Cardiac muscle cell (in vitro differentiated cells and primary cell): ENCODE measurements at places on chromosomes 16 and 17. TPM values are rescaled to one million over a fixed set of nuclear protein-coding genes. Genes with fewer than 3 reads are reported as not detected.
A peak's percentile ranks its signal among the peaks of the same experiment; 100 is the strongest.

GRCh38 chr16:30070490-30070889 lies 4.9 kb downstream of the ALDOA start:
- peaks cover 55% of the 10 kb centered on the region for H3K36me3 ChIP-seq
- peak overlapping the region; percentile 69 for H3K27ac ChIP-seq
- no peaks in the 10 kb centered on the region for H3K27me3 ChIP-seq
- H3K4me3 ChIP-seq = no peak overlapping the region
- no peak for DNase-seq

DNA sequence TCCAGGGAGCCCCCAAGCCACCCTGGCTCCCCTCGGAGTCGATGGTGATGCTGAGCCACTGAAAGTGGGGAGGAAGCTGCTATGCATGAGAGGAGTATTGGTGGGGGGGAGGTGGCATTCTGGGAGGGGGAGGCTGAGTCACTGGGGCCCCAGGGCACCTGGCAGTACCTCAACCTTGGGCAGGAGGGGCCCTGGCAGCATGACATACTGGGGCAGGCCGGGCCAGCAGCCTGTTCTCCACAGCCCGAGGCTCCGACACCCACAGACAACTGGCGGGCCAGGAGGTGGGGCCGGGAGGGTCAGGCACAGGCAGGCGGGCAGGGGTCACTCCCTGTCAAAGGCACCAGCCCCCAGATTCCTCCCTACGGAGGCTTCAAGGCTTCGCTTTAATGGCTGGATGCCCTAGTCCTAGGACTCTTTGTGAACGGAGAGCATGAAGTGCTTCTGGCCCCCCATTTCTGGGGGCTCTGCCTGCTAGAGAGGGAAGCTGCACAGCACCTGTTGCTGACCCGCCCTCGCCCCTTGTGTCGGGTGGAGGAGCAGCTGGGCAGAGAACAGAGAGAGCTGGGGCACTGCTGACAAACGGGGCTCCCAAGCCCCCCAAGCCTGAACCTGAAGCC lies 928 bp downstream of the CASKIN2 start:
- no peaks in the 10 kb centered on the region for H3K27me3 ChIP-seq
- no peak for DNase-seq
- H3K4me3 ChIP-seq = peak overlapping the region; percentile 50
- no peaks in the 10 kb centered on the region for H3K36me3 ChIP-seq

TNK1 gene
- polyA plus RNA-seq = 2.9 and 4.3 TPM in 2 replicates

GDPD3 gene
- 0.72 and 0.96 TPM in 2 replicates for polyA plus RNA-seq

CRYM gene
- not detected in 2 replicates for polyA plus RNA-seq

GRCh38 chr17:82155606-82156005 lies 57.0 kb downstream of the CCDC57 start:
- no peak overlapping the region for H3K27ac ChIP-seq
- H3K27me3 ChIP-seq = peaks cover 2% of the 10 kb centered on the region
- no peak overlapping the region for H3K4me3 ChIP-seq

DNA sequence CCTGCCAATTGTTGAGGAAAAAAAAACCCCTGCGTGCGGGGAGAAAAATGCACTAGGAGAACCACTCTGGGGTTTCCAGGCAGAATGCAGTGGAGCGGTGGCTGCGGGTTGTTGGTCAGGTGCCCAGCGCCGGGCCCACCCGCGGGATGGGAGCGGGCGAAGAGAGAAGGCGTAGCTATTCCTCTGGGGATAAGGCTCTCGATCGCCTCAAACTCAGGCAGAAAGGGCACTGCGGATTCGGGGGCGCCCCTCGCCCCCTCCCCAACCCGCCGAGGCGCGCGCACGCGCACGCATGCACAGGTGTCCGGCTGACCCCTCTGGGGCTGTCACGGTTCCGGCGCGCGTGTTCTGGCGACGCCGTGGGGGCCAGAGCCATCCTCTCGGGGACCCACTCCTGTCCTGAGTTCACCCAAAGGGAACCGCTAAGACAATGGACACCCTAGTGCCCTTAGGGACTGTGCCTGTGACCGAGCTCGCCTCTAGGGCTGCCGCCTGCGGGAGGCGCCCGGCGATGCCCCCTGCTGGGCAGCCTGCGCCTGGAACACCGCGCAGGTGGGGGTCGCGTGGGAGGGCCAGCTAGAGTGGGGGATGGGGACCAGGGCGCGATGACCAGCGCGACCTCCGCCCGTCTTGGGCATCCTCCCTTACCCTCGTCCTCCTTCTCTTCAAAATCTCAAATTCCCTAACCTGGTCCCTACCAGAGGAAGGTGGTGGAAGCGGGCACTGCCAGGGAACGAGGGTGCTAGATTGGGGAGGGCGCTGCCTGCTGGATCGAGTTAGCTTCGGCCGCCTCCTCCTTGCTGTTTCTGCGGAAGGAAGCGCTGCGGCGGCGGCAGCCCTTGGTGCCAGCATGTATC lies 14.4 kb upstream of the CBX8 start:
- DNase-seq = peak; percentile 80
- H3K4me1 ChIP-seq = peaks cover 27% of the 10 kb centered on the region
- H3K36me3 ChIP-seq = no peaks in the 10 kb centered on the region
- peaks cover 82% of the 10 kb centered on the region for H3K27me3 ChIP-seq

DNA sequence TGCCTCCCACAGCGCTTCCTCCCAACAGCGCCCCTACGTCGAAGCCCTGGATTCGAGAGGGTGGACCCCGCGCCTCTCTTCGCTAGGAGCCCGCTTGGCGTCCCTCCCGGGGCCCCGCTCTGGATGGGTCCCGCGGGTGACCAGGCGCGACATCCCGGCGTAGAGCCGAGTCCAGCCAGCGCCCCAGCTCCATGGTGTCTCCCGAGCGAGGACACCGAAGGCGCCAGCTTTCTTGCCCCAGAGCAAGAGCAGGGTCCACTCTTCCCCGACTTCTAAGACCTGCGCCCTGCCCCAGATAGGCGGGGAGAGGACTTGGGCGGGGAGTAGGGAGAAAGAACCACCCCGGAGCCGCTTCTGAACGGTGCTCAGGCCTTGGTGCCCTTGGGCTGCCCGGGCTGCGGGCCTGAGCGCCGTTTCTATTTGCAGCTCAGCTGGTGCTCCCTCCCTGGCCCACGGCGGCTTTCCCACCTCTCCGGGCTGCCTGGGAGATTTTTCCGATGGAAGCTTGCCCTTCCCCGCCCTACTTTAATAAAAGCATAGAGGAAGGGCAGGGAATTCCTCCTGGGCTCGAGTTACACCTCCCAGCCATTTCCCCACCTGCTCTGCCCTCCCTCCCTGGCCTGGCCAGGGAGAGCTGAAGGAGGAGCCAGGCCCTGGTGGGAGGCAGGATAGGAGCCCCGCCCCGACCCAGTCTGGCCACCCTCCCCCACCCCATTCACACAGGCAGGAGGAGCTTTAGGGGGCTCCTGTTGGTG lies 1.8 kb downstream of the MMP15 start:
- peaks cover 66% of the 10 kb centered on the region for H3K4me1 ChIP-seq
- no peaks in the 10 kb centered on the region for H3K27me3 ChIP-seq

ZFPM1 gene
- 7.6 and 8.3 TPM in 2 replicates for polyA plus RNA-seq

DNA sequence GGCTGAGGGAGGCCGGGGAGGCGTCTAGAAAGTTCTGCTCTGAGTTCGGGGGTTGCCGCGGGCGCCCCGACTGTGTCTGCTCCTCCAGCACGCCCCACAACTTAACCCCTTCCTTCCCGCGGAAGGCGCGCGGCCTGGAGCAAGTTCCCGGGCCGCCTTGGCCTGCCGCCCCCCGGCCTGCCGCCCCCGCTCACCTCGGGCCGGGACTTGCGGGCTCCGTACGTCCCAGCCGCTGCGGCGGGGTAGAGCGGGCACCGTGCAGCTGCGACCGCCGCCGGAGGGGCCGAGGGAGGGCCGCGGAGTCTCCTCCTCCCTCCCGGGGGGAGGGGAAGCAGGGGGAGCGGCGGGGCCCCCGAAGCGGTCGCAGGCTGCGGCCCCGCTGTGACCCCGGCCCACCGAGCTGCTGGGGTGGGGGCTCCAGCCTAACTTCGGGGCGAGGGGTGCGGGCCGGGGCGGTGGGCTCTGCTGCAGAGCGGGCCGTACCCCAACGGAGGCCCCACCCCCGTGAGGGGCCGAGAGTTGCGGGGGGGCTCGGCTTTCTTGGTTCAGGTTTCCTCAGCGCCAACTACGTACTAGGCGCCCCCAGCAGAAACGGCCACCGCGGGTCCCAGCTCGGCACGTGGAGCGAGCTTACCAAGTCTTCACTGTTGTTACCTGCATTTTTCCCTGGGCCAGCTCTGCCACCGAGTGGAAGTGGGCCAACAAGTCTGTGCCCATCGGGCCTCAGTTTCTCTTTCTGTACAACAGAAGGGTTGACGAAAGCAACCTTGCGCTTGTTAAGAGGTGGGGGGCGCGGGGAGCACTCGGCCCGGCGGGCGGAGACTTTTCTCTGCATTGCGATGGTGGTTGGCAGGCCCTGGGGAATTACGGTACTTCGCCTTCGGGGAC lies at the start of gene CCDC102A:
TSS of gene CCDC102A (minus strand) at position 266 of the 888 bp plus-strand sequence. CDS start 7,394 bp downstream, outside the sequence.
- DNase-seq = peak; percentile 28
- peak within 1 kb of the TSS; percentile 94 for H3K27ac ChIP-seq
- H3K4me3 ChIP-seq = peak within 1 kb of the TSS; percentile 80
- H3K4me1 ChIP-seq = peaks cover 26% of the 10 kb centered on the region
- H3K36me3 ChIP-seq = no peaks in the 10 kb centered on the region

MYL4 gene
- 3,500 and 5,148 TPM in 2 replicates for polyA plus RNA-seq

- peaks cover 27% of the 10 kb centered on the region for H3K27me3 ChIP-seq
- H3K27ac ChIP-seq = peak overlapping the region; percentile 58
- peaks cover 7% of the 10 kb centered on the region for H3K4me1 ChIP-seq
- peaks cover 6% of the 10 kb centered on the region for H3K36me3 ChIP-seq
- peak; percentile 90 for DNase-seq
These were observed 4.0 kb downstream of the IRX5 start for GRCh38 chr16:54934481-54935265.

DNA sequence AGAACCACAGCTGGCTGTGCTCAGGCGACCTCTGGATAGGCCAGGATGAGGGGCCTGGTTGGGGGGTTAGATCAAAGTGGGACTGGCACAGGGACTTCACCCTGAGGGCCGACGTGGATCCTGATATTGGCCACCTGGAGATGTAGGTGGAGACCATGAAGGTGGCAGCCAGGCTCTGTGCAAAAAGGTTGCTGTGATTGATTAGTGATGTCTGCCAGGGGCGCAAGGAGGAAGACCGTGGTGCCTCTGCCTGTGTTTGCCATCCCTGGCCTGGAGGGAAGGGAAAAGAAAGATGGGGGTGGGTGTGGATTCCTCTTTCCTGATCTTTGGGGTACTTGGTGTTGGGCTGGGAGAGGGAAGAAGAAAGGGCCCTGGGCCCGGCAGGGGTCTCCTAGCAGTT lies 529 bp upstream of the SCN4A start:
- no peaks in the 10 kb centered on the region for H3K27me3 ChIP-seq
- no peaks in the 10 kb centered on the region for H3K4me1 ChIP-seq

DNA sequence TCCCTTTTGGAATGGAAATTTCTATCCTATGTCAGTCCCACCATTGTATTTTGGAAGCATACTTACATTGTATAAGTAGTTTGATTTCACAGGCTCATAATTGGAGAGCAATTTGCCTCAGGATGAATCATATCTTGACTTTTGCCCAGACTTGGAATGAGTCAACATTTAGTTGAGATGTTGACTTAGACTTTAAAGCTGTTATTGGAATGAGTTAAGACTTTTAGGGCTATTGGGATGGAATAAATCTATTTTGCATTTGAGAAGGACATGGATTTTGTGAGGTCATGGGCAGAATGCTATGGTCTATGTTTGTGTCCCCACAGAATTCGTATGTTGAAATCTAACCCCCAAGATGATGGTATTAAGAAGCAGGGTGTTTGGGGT lies 12.2 kb upstream of the ZNF594 start:
- no peak overlapping the region for H3K4me3 ChIP-seq
- H3K27me3 ChIP-seq = no peaks in the 10 kb centered on the region
- H3K27ac ChIP-seq = no peak overlapping the region

NPIPB4 gene
- 21.0 and 31.1 TPM in 2 replicates for polyA plus RNA-seq

- H3K4me1 ChIP-seq = peaks cover 18% of the 10 kb centered on the region
- H3K4me3 ChIP-seq = peak overlapping the region; percentile 92
- H3K36me3 ChIP-seq = peaks cover 4% of the 10 kb centered on the region
- DNase-seq = no peak
- H3K27me3 ChIP-seq = no peaks in the 10 kb centered on the region
These were observed 412 bp downstream of the FKBP10 start for GRCh38 chr17:41813152-41813680.

- peaks cover 12% of the 10 kb centered on the region for H3K36me3 ChIP-seq
- H3K27ac ChIP-seq = peak overlapping the region; percentile 94
- peaks cover 29% of the 10 kb centered on the region for H3K4me1 ChIP-seq
These were observed 7.4 kb downstream of the KDM6B start for GRCh38 chr17:7841396-7841914.

UNC45B gene
- polyA plus RNA-seq = 174 and 197 TPM in 2 replicates

DNA sequence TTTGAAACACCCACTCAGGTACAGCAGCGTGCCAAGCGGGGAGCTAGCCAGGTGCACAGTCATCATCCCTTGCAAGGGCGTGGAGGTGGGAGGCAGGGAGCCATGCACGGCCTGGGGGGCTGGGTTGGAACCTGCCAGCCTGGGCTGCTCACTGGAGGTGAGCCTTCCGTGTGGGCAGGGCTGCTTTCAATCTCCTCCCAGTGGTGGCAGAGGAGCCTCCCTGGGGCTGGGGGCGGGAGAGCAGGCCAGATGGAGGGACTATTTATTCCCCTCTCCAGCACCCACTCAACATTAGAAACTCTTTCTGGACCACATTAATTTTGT lies 90.3 kb downstream of the KATNIP start:
- peaks cover 15% of the 10 kb centered on the region for H3K4me1 ChIP-seq
- H3K27ac ChIP-seq = peak overlapping the region; percentile 5
- H3K27me3 ChIP-seq = no peaks in the 10 kb centered on the region
- DNase-seq = no peak

GRCh38 chr17:77420095-77420803 lies 279.5 kb downstream of the SEC14L1 start:
- H3K4me1 ChIP-seq = peaks cover 36% of the 10 kb centered on the region
- H3K4me3 ChIP-seq = no peak overlapping the region
- H3K27me3 ChIP-seq = no peaks in the 10 kb centered on the region
- no peaks in the 10 kb centered on the region for H3K36me3 ChIP-seq

DNA sequence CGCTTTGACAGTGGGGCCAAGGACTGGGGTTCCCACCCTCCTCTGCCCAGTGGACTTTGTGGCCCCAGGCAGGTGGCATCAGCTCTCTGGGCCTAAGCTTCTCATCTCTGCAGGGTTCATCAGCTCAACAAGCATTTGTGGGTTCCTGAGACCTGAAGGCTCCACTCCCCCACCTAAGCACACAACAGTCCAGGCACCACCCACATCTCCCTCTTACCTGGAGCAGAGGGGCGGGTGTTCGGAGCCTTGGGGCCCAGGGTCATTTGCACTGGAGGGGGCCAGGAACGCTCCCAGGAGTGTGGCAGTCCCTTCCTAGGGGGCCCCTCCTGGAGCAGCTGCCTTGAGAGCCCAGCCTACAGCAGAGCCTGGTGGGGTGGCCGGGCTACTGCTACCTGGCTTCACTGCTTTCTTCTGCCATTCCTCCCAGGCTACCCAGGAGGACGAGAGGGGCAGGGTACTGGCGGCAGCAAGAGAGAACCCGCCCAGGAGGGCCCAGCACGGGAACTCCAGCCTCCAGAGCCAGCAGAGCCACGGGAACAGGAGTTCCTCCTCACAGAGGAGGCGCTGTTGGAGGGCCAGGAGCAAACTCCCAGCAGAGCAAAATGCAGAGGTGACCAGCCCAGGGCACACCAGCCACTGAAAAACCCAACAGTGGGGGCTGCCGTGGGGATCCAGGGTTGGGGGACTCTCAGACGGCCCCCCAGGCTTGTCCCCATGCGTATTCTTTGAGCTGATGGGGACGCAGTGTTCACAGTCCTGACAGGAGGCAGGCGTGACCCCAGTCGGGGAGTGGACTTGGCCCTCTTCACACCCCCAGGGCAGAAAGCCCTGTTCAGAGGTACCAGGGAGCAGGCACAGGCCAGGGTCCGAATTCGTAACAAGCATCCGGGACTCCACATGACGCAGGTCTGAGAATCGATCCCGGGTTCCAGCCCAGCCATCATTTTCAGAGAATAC lies 35.1 kb upstream of the SLC38A10 start:
- H3K4me1 ChIP-seq = peaks cover 43% of the 10 kb centered on the region
- H3K27me3 ChIP-seq = no peaks in the 10 kb centered on the region
- H3K36me3 ChIP-seq = no peaks in the 10 kb centered on the region
- no peak overlapping the region for H3K27ac ChIP-seq
- DNase-seq = no peak
